ENCODE measurements at places on chromosomes 3 and 15.

DNA sequence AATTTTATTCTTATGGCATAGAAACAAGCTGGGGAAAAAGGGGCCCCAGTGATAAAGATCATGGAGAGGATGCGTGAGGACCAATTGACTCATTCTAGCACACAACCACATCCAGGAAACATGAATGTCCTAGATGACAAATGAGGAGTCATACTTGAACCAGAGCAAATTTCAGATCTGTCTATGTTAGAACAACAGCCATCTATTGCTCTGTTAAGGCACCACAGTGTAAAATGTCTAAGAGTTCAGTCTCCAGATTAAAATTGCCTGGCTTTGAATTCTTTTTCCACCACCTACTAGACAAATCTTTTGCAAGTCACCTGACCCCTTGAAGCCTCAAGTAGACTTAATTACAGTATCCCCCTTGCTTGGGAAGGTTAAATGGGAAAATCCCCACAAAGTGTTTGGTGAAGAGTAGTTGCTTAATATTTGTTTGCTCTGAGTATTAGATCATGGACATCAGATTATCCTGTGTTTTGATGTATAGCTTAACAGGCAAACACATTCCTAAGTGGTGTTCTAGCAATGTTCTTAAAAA is 258.7 kb upstream of the TGFBR2 start:
- no peak for DNase-seq

GRCh38 chr3:152197451-152197850 is 71.3 kb upstream of the MBNL1 start:
- no peak for DNase-seq

DNA sequence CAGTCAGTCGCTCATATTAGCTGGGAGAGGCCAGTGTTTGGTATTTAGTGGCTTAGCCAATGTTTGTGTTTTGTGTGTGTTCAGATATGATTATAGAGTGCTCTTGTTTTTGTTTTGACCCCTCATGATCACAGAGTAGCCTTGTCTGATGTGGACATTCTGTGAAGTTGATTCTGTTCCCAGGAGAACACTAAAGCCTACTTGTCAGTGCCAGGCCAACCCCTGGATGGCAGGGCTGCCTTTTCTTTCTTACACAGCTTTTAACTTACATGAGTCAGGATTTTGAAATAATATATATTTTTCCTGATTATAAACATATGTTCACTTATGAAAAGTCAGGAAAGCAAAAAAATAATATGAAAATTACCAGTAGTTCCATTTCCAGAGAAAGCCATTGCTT is 11.9 kb downstream of the CFAP161 start:
- no peak for DNase-seq

- DNase-seq = no peak
These were observed 617.4 kb downstream of the SI start for GRCh38 chr3:164460851-164461250.

- DNase-seq = no peak
These were observed 55.1 kb upstream of the SPRED1 start for GRCh38 chr15:38197553-38197952.

DNA sequence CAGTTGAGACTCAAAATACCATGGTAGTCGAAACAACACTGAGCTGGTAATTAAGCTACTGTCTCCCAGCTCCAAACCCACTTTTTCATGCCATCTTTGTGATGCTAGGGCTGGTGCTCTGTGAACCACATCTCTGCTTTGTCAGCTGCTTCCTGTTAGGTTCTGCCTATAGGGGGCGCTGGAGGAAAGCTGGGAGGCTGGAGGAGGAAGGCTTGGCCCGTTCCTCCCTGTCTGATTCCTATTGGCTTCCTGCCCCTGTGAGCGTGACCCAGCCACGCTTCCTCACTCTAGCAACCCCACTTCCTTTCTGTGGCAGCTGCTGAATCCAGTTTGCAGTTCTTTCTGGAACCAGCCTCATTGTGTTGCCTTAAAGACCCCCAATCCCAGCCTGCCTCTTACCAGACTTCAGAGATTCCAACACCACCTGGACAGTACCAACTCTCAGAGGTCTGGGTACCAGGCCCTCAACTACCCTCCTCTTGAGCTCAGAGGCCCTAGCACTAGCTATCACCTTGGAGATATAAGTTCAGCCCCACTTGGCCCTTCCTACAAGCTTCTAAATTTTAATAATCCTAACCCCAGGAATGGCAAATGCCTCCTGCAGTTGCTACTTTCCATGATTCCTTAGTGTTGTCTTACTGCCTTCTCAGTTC is 120.9 kb downstream of the ERC2 start:
- DNase-seq = peak; percentile 48

Data from D341Med (cell line).